ENCODE measurements at places on chromosomes 1 and 21.

DNA sequence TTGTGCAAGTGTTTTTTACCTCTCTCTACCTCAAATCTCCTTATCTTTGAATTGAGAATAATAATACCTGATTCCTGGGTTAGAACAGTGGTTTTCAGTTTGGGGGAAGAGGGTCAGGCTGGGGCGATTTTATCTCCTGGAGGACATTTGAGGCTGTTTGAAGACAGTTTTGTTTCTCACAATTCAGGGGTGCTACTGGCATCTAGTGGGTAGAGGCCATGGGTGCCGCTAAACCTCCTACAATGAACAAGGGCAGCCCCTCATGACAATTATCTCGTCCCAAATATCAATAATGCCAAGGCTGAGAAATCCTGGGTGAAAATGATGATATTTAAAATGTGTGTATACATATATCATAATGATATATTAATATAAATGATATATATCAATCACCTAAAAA lies 139.1 kb upstream of the USH2A start:
- no peak for DNase-seq

GRCh38 chr1:204131978-204132377 lies 19.9 kb downstream of the ETNK2 start:
- DNase-seq = no peak

DNA sequence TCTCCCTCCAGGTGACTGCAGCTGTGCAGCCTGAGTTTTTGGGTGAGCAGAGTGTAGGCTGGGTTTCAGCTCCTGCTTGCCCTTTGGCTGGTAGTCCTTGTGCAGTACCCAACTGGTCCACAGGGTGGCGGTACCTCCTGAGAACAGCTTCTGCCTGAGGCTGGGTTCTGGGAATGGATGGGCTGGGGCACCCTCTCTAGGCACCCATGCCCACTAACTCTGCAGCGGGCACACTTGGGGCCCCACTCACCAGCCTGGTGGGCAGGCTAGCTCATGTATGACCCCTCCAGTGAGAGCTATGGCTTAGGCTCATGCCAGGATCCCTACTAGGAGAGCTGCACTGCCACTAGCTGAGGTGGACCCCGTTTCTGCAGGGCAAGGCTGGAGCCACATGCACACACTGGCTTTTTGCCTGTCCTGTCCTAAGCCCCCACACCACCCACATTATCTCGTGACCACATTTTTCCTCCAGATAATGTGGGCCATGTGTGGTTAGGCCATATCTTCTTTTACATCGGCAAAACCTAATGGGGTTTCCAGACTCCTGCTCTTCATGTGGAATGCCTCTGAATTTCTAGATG lies 15.5 kb upstream of the GSTM4 start:
- no peak for DNase-seq

GRCh38 chr1:197210426-197210825 lies 57.6 kb upstream of the CRB1 start:
- no peak for DNase-seq

- DNase-seq = no peak
Observed at GRCh38 chr1:25194572-25195020, 37.7 kb downstream of the SYF2 start.

DNA sequence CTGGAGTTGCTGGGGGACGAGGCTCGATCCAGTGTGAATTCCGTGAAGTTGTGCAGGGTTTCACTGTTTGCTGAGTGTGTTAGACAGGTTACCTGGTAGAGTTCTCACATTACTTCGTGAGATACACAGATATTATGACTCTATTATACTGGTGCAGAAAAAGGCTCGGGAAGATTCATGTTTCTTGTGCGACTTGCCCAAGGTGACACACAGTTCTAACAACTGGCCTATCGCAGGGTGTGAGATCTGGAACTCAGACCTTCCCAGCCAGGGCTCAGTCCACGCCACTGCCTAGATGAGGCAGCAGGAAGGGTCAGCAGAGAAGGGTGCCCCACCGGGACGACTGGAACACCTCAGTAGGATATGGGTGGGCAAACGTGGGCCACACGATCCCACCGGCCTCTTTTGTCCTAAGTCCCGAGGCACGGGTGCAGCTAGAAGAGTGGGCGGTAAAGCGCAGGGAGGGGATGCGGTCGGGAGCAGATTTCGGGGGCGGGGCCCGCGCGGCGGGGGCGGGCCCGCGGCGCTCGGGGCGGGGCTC lies 296 bp upstream of the RNPEP start:
- no peak for DNase-seq

DNA sequence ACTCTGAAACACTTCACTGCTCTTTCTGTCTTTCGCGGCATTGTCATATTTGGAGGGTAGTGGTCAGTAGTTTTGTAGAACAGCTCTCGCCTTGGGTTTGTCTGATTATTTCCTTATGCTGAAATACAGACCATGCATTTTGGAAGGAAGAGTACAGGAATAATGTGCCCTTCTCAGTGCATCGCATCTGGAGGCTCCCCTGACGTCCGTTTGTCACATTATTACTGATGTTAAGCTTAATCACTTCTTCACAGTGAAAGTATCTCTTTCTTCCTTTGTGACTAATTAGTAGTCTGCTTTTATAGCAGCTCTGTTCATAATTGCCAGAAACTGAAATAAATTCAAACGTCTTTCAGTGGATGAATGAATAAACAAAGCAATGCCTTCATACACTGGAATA lies 85.7 kb upstream of the CXADR start:
- no peak for DNase-seq

DNA sequence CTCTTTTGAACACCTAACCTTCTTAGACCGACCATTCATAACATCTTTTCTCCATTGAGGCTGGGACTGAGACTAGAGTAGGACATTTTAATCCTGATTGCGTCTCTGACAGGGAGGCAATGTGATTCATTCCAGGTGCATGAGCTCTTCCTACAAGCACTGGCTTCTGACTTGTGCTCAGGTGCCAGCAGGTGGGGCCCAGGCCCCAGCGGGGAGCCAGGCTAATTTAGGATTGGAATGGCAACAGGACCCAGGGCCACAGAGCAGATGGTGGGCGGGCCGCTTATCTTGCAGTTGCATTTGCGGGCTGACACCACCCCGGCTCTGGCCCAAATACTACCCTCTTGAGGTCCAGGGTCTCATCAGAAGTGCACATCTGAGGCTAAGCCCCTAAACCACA lies 4.1 kb downstream of the GPA33 start:
- DNase-seq = no peak

- no peak for DNase-seq
Observed at GRCh38 chr1:11930571-11931445, 3.7 kb upstream of the PLOD1 start.

DNA sequence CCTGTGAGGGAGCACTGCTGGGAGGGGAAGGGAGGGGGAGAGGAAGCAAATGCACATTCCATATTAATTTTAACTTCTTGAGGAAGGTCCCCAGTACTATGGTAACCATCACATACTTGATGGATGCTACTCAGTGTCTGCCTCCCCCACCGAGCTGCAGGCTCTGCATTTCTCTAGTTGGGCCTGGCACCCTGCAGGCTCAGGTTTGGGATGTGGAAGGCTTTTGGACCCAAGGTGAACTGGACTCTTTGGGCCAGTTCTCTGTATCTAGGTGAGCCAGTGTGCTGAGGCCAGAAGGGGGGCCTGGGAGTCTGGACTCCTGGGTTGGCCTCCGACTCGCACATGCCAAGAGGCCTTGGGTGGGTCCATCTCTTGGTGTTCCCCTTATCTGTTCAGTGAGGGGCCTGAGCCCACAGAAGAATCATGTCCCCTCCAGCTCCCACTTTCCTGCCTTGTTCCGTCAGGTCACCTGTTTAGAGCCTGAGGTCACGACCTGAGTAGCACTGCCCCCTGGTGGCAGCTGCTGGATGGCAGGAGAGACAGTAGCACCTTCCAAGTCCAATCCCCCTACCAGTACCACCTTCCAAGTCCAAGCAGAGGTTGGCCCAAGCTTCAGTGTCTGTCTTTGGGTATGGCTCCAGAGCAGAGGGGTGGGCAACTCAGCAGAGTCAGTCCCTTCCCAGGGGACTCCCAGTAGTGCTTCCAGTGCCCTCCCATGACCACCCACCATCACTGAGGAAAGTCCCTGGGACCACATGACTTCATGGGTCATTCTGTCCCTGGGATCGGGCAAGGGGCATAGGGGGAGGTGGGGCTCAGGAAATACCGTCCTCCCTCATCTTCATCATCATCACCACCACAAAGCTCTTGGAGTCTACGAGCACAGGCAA lies 241.8 kb downstream of the TRABD2B start:
- DNase-seq = no peak

DNA sequence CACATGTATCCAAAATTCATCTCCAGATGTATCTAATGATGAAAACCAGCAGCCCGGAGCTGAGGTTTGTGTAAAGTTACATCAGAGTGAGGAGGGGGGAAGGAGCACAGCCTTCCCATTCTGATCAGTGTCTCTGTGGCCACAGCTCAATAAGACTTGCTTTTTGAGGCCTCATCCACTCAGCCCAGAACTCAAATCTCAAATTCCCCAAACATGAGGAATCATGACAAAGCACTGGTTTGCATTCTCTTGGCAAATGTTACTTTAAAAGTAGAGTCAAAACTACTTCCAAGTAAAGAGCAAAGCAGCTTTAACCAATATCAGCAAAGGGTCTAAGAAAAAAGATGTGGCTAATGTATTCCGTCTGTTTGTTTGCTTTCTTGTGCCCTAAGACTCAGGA lies 30.9 kb downstream of the CCN1 start:
- DNase-seq = no peak

GRCh38 chr21:32916088-32916487 lies 109.6 kb upstream of the OLIG2 start:
- DNase-seq = no peak

DNA sequence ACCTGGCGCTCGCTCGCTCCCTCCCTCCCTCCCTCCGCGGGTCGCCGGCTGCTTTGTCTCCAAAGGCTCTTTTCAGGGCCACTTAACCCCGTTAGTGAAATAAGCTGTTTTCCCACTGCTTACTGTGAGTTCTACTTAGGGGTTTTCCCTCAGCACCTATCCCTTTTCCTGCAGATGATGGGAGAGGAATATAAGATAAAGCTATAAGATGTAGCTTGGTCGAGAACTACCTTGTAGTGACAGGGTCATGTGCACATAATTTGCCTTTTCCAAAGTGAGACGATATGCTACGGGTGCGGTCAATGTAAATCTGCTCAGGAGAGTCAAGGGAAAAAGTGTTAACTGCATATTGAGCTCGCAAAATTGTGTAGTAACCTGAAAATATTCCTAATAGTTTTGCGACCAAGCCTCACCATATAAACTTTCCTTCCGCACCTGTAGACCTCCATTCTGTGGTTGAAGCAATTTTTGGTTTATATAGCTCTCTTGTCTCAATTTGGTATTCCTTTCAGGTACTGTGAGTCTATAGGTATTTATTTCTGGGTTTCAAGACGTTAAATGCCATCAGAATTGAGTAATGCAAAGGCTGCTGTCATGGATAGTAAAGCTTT lies 55.8 kb upstream of the BOLA1 start:
- no peak for DNase-seq

GRCh38 chr1:154760469-154760933 lies 109.6 kb downstream of the KCNN3 start:
- DNase-seq = no peak

DNA sequence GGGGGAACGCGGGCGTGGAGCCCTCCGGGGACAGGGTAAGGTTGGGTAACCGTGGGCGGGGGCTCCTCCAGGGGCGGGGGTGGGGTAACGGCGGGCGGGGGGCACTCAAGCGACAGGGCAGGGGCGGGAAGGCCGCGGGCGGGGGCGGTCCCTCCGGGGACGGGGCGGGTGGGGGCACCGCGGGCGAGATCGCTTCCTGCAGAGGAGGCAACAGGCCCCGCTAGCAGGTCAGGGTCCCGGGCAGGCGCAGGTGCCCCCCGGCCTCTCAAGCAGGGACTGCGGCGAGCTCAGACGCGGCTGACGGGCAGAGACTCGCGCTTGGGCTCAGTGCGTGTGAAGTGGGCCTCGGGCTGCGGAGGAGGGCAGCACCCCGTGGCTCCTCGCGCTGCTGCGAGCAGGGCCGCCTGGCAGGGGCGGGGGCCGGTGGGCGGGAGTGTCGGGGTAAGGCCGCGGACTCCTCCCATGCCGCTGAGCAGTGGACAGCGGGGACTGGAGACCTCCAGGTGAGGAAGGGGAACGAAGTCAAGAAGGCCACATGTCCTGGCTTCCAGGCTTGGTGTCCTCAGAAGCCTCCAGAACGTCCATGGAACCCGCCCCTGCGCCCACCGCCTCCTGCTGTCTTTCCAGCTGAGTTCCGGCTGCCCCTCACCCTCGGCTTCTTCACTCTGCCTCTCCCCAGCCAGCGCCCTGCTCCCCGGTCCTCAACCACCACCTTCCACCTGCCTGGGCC lies 627 bp upstream of the GNB1 start:
- no peak for DNase-seq

DNA sequence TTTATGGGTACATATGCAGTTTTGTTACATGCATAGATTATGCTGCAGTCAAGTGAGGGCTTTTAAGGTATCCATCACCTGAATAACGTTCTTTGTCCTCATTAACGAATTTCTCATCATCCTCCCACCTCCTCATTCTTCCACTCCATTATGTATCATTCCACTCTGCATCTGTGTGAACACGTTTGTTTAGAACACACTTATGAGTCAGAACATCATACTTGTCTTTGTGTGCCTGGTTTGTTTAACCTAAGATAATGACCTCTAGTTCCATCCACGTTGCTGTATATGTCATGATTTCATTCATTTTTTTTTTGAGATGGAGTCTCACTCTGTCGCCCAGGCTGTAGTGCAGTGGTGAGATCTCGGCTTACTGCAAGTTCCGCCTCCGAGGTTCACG lies 6.7 kb upstream of the MPC2 start:
- no peak for DNase-seq

DNA sequence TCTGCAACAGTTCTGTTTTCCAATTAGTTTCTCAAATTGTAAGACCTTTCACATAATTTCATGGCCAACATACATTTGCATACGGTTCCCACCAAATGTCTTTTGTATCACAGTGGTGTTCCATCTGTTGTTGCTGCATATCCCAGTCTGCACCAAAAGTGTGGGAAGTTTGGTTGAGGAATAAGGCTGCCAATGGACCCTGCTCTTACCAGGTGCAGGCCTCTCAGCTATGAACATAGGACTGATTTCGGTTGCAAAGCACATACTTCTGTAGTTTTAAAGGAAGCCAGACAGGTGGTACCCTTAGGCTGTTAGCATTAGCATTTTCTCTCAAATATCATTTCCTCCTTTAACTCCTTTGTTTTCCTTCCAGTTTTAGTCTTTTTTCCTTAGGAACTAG lies 33.8 kb downstream of the ADGRL4 start:
- no peak for DNase-seq

DNA sequence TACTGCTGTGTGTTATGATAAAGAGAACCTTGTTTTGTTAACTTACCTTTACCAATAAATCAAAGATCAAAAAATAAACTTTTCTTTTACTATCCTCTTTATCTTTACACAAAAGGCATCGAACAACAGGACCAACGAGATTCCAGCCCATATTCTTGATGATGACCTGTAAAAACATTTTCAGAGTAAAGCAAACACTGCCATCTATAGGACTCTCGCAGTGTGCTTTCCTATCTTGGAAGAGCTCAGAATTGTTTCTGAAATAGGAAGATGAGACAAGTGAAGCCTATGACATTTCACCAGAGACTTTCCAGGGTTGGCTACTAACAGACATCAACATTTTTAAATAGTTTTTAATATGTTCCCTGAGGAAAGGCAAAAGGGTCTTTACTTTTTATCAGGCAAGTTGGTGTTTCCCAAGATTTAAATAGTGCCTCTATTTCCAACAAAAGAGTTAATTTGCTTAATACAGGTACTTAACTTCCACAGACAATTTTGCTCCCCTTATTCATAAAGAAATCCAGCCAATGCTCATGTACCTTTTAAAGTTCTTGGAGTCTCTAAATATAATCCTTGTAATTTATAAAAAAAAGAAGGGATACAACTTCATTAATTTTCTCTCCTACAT lies 7.3 kb downstream of the GLMN start:
- DNase-seq = peak; percentile 21

GRCh38 chr1:173405834-173406233 lies 71.3 kb upstream of the PRDX6 start:
- no peak for DNase-seq

All from right renal cortex interstitium (tissue), 3 donors.